Cerebellar nuclear complex (tissue), 1 donor: ENCODE measurements at places on chromosomes 1 and 21.

DNA sequence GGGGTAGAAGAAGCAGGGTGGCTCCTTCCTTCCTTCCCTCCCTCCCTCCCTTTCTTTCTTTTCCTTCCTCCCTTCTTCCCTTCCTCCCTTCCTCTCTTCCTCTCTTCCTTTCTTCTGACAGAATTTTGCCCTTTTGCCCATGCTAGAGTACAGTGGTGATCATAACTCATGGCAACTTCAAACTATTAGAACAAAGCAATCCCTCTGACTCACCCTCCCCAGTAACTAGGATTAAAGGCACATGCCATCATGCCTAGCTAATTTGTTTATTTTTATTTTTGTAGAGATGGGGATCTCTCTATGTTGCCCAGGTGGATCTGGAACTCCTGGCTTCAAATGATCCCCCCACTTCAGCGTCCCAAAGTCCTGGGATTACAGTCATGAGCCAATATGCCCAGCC is 10.0 kb upstream of the RPE65 start:
- no peak for DNase-seq

GRCh38 chr1:50213505-50213904 is 104.8 kb downstream of the ELAVL4 start:
- DNase-seq: no peak

DNA sequence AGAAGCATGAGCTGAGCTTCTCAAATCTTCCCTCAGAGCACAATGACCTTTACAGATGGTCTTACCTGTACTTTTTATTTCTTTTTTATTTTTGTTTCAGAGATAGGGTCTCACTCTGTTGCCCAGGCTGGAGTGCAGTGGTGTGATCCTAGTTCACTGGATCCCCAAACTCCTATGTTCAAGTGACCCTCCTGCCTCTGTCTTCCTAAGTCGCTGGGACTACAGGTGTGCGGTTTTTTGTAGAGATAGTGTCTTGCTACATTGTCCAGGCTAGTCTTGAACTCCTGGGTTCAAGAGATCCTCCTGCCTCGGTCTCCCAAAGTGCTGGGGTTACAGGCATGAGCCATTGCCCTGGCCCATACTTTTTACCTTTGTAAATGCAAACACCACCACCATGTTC is 56.0 kb upstream of the LPGAT1 start:
- no peak for DNase-seq

GRCh38 chr1:61259379-61260148 is 177.2 kb downstream of the NFIA start:
- no peak for DNase-seq

DNA sequence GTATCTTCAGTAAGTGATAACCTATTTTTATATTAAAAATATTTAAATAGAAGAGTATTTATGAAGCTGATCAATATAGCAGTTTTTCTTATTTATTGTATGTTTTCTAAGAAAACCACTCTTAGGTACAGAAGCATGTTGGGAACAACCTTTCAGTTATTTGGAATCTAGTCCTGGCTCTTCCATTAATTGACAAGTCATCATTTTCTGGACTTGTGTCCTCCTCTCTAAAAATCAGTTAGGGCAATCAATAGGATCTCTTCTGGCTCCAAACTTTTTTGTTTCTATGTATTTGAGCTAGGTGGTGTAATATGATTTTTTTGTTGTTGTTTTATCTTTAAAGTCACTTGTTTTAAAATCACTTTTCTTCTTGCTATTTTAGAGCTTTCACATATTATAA is 57.0 kb downstream of the ABCD3 start:
- DNase-seq: no peak

DNA sequence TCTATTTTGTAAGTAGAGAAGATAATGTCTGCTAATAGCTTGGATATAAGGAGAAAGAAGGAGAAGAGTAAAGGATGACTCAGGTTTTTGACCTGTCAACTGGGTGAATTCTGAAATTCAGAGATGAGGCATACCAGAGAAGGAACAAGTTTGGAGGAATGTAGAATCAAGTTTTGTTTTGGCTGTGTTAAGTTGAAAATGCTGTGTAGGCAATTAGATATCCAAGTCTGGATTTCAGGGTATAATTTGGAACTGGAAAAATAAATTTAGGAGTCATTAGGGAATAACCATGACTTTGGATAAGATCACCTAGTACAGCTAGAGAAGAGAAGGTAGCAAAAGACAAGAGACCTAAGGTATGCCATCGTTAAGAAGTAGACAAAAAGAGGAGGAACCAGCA is 22.4 kb upstream of the GNG4 start:
- no peak for DNase-seq

GRCh38 chr1:216935901-216936300 is 212.7 kb upstream of the ESRRG start:
- no peak for DNase-seq

DNA sequence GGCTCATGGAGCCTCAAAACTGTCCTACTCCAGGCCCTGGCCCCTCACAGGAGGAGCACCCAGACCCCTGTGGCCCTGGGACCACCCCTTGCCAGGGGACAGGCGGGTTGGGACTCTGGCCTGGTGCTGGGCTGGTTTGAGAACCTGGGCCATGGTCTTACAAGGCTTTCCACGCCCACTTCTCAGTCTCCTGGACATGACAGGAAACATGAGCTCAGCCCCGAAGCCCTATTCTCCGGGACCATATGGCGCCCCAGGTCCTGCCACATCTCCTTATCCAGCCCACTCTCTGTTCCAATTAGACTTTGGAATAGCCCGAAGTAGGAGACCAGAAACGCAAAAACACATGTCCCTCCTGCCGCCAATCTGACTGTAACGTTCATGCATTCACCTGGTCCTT is 47.9 kb downstream of the KCNAB2 start:
- DNase-seq: no peak

GRCh38 chr1:115323366-115324004 is 14.6 kb downstream of the NGF start:
- no peak for DNase-seq

DNA sequence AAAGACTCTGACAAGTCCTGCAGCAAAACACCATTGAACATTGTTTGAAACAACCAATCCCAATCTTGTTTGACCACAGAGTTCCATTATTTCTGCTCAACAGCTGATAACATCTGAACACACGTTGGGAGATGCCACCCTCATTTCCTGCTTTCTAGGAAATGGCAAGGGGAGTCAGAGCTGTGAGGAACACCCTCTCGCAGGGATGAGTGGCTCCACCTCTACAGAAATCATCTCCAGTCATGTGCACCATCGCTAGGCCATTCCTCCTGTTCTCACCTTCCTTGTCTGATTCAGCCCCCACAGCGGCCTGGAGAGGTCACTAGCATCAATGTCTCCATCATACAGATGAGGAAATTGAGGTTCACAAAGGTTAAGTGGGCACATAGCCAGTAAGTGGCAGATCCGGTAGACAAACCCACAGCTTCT is 22.4 kb upstream of the RUNX3 start:
- no peak for DNase-seq

DNA sequence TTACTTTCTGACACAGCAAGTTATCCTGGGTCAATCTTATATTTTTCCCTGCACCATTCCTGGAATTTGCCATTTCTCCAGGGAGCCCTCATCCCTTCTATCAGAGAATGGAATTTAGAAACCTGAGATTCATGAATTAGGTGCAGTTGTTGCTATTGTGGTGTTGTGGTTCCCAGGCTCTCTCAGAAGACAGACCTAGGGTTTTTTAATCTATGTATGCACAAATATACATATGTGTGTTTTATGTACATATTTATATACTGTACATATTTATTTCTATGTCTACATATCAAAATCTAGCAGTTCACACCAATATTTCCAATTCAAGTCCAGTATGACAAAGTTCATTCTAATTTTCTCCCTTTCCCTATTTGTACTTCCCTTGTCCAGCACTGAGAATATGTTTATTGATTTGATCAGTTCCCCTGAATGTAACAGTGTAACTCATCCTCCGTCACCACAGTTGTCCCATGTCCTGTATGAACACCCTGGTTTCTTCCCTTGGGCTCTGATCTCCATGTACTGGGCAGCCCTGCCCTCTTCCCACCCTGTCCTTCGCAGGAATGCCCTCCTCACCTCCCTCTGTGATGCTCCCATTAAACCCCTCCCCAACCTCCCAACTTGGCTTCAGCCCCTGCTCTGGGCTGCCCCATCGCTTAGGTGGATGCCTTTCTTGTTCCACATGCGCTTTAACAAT is 145.5 kb downstream of the VPS13D start:
- DNase-seq: no peak

GRCh38 chr1:50278410-50278809 is 144.8 kb downstream of the DMRTA2 start:
- no peak for DNase-seq
